ENCODE measurements at places on chromosomes 4 and X.

DNA sequence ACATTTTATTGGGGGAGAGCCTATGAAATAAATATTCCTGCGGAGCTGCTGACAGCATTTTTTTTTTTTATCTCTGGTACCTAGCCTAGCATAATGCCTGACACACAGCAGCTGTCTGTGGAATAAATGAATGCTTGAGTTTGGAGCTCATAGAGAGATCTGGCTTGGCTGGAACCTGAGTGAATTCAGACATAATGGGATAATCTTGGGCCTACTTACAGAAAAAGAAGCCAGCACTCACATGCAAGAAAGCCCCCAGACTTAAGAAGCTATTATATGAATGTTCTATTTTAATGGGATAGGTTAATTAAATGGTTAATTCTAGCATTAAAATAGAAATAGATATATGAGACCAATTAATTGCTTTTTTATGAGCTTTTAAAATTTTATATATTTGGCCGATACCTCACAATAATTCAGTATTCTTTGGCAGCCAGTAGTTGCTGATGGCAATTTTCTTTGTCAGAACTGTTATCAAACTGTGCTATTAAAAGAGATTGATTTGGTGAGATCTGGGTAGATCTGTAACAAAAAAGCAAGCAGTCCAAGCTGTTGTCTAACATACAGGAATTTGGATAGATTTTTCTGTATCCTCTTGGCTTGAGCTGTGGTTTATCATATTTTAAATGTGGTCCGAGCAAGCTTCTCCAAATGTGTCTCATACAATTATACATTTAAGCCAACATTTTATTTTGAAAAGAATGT, 654.2 kb downstream of the PCDH7 start:
- DNase-seq = no peak

DNA sequence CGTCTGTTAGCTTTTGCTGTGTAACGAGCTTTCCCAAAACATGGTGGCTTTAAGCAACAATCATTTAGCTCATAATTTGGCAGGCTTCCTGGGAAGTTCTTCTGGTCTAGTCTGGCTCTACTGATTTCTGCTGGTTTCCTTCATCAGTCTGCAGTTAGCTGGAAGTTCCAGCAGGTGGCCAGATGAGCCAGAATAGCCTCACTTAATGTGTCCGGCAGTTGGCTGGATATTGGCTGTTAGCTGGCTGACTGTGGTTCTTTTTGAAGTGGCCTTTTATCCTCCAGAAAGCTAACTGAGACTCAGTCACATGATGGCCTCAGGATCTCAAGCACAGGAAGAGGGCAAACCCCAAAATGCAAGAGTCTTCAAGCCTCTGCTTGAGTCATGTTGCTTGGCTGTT, 34.9 kb downstream of the FTHL17 start:
- DNase-seq = no peak

DNA sequence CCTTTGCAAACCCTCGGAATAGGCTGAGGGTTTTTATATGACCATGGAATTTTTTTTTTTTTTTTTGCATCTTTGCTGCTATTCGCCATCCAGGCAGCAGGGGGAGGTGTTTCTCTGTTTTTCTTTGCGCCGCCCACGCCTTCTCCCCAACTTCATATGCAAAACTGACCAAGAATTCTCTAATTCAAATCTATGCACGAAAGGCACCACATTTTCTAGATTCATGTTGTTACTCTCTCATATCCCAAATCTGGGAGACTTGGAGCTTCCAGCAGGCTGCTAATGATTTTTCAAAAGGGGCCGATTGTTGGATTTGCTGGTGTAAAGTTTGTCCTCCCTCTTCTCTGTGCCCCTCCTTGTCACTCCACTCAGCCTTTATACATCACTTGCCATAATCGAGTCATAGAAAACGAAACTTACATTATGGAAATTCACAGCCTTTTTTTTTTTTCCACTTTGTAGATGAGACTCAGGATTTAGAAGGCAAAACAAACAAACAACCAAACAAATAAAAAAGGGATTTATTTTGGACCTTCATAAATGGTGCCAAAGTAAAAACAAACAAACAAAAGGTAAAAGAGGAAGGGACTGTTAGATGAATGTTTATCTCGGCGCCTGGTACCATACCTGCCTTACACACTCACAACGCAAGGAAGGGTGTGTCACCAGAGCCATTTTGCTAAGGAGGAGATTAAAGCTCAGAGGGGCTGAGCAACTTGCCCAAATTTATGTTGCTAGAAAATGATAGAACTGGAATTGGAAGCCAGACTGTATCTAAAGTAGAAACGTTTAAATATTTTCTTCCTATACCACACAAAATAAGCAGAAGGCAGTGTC, 29.3 kb upstream of the BOD1L1 start:
- DNase-seq = no peak

- no peak for DNase-seq
Measured at GRCh38 chr4:106364282-106364681, 4.3 kb downstream of the GIMD1 start.

DNA sequence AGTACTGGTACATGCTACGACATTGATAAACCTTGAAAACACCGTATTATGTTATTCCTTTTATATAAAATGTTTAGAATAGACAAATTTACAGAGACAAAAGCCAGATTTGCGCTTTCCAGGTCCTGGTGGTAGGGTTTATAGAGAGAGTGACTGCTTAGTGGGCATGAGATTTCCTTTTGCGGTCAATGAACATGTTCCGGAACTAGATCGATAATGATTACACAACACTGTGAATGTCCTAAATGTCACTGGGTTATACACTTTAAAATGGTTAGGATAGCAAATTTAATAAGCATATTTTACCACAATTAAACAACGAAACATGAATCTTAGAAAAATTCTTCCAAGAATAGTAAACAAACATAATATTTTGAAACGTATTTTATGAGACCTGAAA, 77.3 kb downstream of the MAGEA10 start:
- DNase-seq = no peak

DNA sequence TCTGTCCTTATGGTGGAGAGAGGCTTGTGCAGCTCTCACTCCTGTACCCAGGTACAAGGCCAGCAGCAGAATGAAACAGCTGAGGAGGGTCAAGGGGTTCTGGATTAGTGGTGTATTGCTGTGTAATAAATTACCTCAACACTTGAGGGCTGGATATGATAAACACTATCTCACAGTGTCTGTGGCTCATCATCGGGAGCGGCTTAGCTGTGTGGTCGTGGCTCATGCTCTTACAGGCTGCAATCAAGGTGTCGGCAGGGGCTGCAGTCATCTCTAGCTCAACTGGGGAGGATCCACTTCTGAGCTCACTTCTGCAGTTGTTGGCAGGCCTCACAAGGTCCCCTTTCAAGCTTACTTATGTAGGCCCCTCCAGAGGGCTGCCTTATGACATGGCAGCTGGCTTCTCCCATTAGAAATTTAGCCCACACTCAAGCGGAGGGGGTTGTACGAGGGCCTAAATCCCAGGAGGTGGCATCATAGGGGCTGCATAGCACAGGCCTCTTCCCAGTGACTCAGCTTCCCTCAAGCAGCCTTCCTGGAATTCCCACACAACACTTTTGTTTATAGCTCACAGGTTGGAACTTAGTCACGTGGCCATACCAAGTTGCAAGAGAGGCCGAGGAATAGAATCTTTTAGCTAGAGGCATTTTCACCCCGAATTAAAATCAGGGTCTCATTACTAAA, 148.2 kb upstream of the RPS6KA3 start:
- DNase-seq = no peak

- DNase-seq = no peak
Measured at GRCh38 chrX:63058204-63058603, 292.9 kb downstream of the SPIN4 start.

DNA sequence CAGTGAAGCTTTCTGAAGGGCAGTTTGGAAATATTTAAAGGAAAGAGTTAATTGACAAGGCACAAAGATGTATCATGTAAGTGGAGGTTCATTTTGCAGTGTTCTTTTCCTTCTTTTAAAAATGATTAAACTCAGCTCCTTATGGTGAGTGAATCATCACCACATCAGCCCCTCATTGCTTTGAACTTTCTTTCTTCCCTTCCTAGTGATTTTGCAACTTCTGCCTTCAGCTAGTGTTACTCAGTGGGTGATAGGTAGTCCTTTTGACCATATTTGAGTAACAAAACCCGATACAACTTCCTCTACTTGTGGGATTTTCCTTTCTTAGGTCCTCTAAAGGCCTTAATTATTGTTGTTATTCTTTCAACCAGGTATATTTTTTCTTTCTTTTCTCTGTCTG, 8.2 kb downstream of the ZCCHC4 start:
- peak; percentile 90 for DNase-seq
